H9 (cell line): ENCODE measurements at places on chromosomes 1 and 21.
A peak's percentile ranks its signal among the peaks of the same experiment; 100 is the strongest.

DNA sequence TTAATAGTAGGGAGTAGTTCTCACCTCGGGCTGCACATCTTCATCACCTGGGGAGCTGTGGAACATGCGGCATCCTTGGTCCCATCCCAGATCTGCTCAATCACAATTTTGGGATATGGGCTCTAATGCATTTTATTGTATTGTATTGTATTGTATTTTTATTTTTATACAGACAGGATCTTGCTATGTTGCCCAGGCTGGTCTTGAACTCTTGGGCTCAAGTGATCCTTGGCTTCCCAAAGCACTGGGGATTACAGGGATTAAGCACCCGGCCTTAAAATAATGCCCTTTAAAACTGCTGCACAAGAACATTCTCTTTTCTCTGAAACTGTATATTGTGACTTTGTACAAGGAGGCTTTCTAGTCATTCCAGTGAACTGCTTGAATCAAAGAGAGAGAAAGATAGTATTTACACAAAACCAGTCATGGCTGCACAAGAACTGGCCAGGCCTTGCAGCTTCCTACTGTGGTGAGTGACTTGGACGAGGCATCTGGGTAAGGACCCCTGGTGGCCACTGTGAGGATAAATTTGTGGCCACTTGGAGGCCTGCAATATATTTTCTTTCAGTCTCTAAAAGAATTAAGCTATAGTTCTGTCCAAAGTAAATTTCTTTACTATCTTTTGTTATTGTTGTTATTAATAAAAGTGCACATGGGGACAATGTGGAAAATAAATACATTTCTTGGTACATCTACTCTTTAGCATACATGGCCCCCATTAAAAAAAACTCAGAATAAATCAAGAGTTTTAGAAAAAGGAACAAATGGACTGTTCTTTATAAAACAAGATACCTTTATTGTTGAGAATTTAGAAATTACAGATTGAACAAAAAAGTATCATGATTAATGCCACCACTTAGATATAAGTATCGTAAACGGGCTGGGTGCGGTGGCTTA is 48.0 kb downstream of the TBCE start:
- peak; percentile 74 for DNase-seq
- no peak overlapping the region for H3K4me3 ChIP-seq
- H3K27ac ChIP-seq: no peak overlapping the region
- no peaks in the 10 kb centered on the region for H3K27me3 ChIP-seq
- H3K4me1 ChIP-seq: no peaks in the 10 kb centered on the region

DNA sequence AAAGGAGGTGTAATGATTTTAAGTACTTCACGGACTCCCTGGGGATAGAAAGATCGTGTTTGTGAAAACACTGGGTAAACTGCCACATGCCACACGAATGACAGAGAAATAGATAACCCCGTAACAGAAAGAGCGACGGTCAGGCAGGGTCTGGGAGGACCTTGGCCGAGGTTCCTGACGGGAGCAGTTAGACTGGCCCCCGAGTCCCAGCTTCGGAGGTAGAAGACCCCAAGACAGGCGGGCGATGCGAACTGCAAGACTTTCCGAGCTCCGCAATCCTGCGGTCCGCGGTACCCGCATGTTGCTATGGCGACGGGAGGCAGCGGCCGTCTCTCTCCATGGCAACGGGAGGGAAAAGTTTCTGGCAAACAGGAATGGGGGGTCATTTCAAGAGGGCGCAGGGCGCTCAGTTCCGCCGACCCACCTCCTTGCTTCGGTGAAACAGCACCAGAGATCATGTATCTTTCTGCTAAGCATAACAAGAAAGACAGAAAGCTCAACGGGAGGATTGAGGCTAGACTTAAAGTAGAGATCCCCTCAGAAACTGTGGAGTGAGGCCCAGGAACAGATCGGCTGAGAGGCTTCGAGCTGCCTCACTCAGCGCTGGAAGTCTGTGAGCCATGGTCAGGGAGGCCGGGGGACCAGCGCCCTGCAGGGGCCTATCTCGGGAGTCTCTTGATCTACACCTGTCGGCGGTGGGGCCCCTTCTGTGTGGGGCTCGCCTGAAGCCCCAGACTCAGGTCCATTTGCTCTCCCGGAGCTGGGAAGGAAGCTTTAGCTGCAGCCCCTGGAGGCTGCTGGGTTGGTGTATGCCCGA is 685 bp upstream of the SYT6 start:
- H3K27me3 ChIP-seq: no peaks in the 10 kb centered on the region; the same call in 1 of the 2 replicates
- DNase-seq: peak; percentile 68
- H3K4me1 ChIP-seq: peaks cover 17% of the 10 kb centered on the region
- H3K36me3 ChIP-seq: peaks cover 26% of the 10 kb centered on the region
- H3K27ac ChIP-seq: no peak overlapping the region
- H3K4me3 ChIP-seq: peak overlapping the region; percentile 83

DNA sequence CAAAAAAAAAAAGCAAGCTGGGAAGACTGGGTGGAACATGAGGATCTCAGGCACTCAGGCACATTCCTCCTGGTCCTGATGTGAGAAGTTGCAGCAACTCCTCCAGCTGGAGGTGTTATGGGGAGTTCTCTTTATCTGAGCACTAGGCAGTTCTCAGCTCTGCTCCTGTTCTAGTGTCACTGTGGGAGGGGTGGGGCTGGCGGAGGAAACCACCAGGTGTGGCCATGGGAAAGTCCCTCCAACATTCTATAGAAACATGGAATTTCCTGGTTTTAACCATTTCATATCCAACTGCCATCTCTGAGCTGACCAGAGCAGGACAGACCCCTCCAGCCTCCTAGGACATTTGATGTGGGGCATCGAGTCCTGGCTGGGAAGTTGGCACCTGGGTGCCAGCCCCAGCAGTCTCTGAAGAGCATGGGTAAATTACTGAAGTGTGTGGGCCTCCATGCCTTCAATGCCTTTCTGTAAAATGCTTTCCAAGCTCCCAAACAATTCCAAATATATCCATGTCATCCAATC is 804 bp upstream of the IKBKE start:
- DNase-seq: no peak
- H3K4me3 ChIP-seq: peak overlapping the region; percentile 83; the same call in 1 of the 3 replicates
- peaks cover 12% of the 10 kb centered on the region; the same call in 1 of the 2 replicates for H3K4me1 ChIP-seq
- H3K27ac ChIP-seq: no peak overlapping the region
- no peaks in the 10 kb centered on the region for H3K27me3 ChIP-seq

DNA sequence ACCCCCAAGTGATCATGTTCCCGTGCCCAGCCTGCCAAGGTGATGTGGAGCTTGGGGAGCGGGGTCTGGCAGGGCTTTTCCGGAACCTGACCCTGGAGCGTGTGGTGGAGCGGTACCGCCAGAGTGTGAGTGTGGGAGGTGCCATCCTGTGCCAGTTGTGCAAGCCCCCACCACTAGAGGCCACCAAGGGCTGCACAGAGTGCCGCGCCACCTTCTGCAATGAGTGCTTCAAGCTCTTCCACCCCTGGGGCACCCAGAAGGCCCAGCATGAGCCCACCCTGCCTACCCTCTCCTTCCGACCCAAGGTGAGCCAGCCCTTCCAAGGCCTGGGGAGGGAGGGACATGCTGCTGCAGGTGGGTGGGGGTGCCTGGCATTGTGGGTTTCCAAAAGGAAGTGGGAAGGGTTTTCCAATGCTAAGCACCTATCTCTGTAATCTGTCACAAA is 2.3 kb downstream of the TRIM46 start:
- no peak overlapping the region for H3K27ac ChIP-seq
- H3K4me1 ChIP-seq: no peaks in the 10 kb centered on the region
- H3K36me3 ChIP-seq: peaks cover 29% of the 10 kb centered on the region
- no peak overlapping the region; the same call in 1 of the 2 replicates for H3K4me3 ChIP-seq

DNA sequence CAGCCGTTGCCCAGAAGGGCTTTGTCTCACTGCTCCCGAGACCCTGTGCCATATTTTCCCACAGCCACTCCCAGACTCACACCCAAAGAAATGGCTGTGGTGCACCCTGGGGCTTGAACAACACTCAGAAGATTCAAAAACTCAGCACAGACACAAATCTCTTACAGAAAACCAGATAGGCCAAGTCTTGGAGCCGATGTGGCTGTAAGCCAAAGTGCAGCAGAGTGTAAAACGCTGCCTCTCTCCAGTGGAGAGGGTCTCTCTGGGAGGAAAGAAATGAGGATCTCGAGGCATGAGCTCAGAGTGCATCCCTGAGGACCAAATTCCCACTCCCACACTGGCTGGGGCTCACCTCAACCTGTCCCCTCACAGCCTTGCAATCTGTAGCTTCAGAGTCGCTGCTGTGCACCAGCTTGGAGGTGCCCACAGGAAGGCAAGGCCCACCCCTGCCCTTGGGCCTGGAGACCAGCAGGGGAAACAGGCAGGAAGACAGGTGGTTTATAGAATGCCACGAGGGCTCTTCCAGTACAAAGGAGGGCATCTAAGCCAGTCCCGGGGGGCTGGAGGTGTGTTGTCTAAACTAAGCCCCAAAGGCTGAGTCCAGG is 171.3 kb upstream of the AJAP1 start:
- DNase-seq: no peak
- no peaks in the 10 kb centered on the region; the same call in 1 of the 2 replicates for H3K4me1 ChIP-seq
- no peak overlapping the region for H3K4me3 ChIP-seq
- no peaks in the 10 kb centered on the region for H3K36me3 ChIP-seq
- no peak overlapping the region for H3K27ac ChIP-seq
- no peaks in the 10 kb centered on the region for H3K27me3 ChIP-seq

DNA sequence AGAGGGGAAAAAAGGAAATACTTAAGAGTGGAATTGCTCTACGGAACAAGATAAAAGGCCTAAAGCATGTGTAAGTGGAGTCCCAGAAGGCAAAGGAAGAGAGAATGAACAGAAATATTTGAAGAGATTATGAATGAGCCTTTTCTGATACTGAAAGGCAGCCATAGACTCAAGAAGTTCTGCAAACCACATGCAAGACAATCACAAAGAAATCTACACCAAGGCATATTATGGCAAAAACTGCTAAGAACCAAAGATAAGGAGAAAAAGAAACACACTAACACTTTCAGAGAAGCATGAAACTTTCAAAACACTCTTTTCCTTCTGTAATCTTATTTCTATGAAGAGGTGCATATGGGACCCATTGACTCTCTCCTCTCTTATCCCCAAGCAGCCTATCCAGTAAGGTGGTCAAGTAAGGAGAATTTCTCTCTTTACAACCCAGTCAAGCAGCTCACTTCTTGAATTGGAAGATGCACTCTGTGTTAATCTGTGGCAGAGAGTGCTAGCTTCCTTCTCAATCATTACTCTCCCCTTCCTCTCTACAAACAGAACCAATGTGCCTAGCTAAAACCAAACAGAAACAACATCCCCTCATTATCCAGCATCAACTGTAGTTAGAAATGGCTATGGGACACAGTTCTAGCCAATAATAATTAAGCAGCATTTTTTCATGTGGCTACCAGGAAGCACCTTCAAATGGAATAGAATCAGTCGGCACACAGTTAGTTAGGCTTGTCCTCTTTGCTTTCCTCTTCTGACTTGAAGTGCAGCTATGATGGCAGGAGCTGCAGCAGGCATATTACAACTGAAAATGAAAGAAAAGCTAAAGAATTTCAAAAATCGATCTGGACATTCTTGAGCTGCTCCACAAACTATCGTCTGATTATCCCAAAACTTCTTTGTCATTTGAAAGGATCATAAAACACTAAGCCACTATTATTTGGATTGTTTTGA is 25.9 kb downstream of the KRTAP19-8 start:
- DNase-seq: no peak
- H3K27ac ChIP-seq: no peak overlapping the region
- H3K36me3 ChIP-seq: no peaks in the 10 kb centered on the region; the same call in 1 of the 2 replicates
- H3K4me1 ChIP-seq: no peaks in the 10 kb centered on the region
- H3K27me3 ChIP-seq: no peaks in the 10 kb centered on the region

GRCh38 chr1:240765732-240766363 is 153.9 kb upstream of the GREM2 start:
- peaks cover 4% of the 10 kb centered on the region; the same call in 1 of the 2 replicates for H3K4me1 ChIP-seq
- DNase-seq: no peak
- no peaks in the 10 kb centered on the region for H3K36me3 ChIP-seq
- H3K27me3 ChIP-seq: no peaks in the 10 kb centered on the region

- H3K27ac ChIP-seq: no peak overlapping the region
- no peaks in the 10 kb centered on the region; the same call in 1 of the 3 replicates for H3K36me3 ChIP-seq
- H3K27me3 ChIP-seq: no peaks in the 10 kb centered on the region
- no peaks in the 10 kb centered on the region for H3K4me1 ChIP-seq
- no peak overlapping the region for H3K4me3 ChIP-seq
Measured at GRCh38 chr1:204169858-204170257, 3.7 kb upstream of the REN start.

- H3K27ac ChIP-seq: no peak overlapping the region
- no peaks in the 10 kb centered on the region for H3K36me3 ChIP-seq
- H3K27me3 ChIP-seq: no peaks in the 10 kb centered on the region; the same call in 1 of the 2 replicates
- DNase-seq: no peak
- H3K4me1 ChIP-seq: no peaks in the 10 kb centered on the region
Measured at GRCh38 chr1:34276606-34277005, 99.9 kb downstream of the C1orf94 start.

DNA sequence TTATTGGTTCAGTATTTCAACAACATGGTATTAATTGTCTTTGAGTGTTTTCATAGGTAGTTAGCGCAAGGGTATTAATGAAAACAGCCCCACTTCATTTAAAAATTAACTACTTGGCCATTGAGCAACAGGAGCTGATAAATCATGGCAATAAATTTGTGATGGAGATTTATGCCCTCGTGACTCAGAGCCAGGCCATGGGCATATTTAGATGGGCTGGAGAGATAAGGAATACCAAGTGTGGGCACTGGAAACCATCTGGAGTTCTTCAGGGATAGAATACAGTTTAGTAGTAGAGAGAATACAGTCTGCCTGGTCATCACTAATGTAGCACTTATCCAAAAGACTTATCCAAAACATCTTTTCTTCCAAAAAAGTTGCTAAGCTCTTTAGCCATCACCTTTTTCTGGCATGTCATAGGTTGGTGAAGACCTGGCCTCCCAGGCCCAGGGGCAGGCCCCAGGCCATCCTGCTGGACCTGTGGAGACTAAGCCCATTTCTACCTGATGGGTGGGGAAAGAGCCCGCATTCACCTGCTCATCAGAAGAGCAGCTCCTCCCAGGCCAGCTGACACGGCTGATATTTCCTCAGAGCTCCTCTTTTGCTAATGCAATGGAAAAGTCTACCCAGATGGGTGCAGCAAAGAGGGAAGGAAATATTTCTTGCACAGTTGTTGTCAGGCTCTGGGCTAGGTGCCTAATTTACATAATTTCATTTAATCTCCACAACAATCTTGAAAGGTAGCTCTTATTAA is 238.0 kb downstream of the TM2D1 start:
- no peak for DNase-seq
- no peaks in the 10 kb centered on the region for H3K36me3 ChIP-seq
- no peak overlapping the region for H3K27ac ChIP-seq
- no peaks in the 10 kb centered on the region; the same call in 1 of the 2 replicates for H3K27me3 ChIP-seq
- peaks cover 4% of the 10 kb centered on the region; the same call in 1 of the 2 replicates for H3K4me1 ChIP-seq

GRCh38 chr1:228927946-228928898 is 192.9 kb downstream of the RHOU start:
- H3K4me3 ChIP-seq: no peak overlapping the region
- H3K27me3 ChIP-seq: no peaks in the 10 kb centered on the region
- no peak overlapping the region for H3K27ac ChIP-seq
- H3K36me3 ChIP-seq: peaks cover 14% of the 10 kb centered on the region
- DNase-seq: no peak

DNA sequence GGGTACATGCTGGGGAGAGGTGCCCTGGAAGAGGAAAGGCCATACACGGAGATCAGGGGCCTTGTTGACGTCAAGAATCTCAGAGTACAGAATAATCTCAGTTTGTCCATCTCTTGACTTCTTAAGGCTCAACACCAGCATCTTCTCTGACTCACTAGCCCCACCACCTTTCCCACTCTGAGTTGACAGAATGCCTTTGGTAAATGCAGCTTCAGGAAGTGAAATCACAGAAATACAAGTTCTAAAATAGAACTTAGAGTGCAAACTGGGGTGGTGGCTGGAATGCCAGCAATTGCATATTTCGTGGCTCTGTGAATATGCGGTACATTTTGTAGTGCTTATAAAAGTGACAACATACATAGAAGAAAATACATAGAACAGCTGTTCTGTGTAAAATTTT is 1.6 kb downstream of the COG2 start:
- H3K4me3 ChIP-seq: peak overlapping the region; percentile 98; the same call in 1 of the 3 replicates
- no peaks in the 10 kb centered on the region for H3K27me3 ChIP-seq
- no peak for DNase-seq
